ENCODE measurements at places on chromosomes 5 and 9. TPM values are rescaled to one million over a fixed set of nuclear protein-coding genes. Genes with fewer than 3 reads are reported as not detected.

The EIF4E1B gene
- not detected for total RNA-seq

The ADGRV1 gene
- 0.56 TPM for total RNA-seq

The INSL4 gene
- total RNA-seq: not detected

The PCDHB8 gene
- 0.18 TPM for total RNA-seq

The ALG2 gene
- total RNA-seq: 35.4 TPM

The PLPP7 gene
- total RNA-seq: 3.3 TPM

The BNC2 gene
- 15.3 TPM for total RNA-seq

Measured in endothelial cell of coronary artery (primary cell).